Central memory CD8-positive, alpha-beta T cell (primary cell): ENCODE measurements at places on chromosomes 2 and 18.

GRCh38 chr2:44553456-44553855 lies 191.7 kb downstream of the CAMKMT start:
- no peak for DNase-seq

- DNase-seq: no peak
These were observed 49.0 kb downstream of the ACTR2 start for GRCh38 chr2:65276609-65277008.

DNA sequence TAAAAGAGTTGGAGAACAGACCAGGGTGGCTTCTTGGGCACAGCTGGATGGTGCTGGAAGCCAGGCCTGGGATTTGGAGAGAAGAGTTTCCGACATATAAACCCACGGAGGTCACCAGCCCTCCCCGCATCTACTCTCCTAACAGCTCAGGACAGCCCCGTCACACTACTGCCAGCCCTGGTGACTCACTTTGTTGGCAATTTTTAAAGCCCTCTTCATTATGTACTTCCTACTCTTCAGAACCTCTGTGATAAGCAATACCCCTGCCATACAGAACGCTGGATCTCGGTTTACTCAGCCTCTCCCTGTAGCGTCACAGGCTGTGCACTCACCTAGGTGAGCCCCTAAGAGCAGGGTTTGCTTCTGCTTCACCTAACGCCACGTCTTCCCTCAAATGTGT lies 48.1 kb downstream of the ID2 start:
- no peak for DNase-seq

DNA sequence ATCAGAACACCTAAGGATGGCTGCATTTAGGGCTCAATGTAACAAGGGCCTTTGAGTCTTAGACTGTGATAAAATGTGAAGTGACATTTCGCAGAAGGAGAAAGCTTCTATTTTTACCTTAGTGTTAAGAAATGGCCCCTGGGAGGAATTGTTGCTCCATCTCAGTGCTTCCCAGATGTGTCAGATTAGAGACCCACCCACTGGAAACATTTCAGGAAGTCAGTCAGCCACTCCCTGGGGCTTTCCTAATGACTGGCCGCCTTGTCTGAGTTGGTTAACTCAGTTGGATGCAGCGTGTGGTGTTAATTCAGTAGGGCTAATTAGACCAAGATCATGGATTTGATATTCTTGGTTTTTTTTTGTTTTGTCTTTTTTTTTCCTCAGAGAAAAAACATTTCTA lies 355.9 kb downstream of the PIK3C3 start:
- no peak for DNase-seq

DNA sequence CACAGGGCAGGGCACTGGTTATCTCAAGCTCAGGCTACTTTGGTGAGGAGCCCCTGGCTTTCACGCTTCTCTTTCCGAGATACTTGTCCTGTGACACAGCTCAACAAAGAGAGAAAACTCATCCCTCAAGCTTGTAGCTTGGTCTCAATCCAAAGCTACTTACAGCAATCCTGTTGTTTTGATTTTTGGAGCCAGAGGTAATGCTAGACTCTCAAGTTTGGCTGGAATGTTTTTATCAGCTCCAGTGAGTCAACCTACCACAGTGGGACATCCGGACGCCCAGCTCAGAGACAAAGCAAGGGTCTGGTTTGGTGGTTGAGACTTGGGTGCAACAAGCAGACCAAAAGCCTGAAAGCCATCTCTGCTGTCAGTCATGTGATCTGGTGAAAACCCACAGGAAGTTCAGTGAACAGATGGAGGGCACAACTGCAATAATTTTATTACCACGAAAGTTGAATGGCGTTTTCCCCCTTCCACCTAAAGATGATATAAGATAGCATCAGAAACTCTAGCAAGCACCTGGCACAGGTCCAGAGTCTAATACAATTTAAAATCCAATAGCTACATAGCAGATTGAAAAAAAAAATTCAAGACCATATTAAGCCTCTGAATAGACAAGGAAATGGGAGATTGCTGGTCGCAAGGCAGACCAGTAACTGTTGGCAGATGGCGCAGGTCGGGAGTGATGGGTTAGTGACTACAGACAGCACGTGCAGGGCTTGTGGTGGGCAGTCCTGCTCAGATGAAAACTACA lies 102.3 kb upstream of the SMAD7 start:
- peak; percentile 39 for DNase-seq

DNA sequence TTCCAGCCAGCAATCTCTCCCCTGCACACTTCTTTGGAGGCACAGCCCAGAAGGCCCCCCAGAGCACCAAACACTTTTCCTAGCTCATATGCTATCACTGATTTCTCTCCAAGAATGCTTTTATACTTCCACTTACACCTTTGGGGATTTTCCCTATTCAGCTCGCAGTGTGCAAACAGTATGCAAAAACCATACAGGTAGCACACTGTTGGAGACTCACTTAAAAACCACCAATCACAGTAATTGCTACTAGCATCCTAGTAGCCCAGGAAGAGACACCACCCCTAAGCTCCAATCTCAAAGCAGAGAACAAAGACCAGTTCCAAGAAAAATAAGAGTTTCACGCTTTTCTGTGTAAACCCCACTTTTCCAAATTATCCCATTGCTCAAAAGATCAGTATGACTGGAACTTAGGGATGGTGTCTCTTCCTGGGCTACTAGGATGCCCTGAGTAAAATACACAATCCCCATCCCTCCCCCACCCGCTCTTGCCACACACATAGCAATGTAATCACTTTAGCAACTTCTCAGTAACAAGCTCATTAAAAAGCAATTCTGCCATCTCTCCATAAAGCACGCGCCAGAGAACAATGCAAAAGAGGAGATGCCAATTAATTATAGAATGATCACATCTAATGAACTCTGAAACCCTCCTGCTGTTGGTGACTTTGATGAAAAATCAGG lies 43.0 kb downstream of the KLF7 start:
- no peak for DNase-seq

DNA sequence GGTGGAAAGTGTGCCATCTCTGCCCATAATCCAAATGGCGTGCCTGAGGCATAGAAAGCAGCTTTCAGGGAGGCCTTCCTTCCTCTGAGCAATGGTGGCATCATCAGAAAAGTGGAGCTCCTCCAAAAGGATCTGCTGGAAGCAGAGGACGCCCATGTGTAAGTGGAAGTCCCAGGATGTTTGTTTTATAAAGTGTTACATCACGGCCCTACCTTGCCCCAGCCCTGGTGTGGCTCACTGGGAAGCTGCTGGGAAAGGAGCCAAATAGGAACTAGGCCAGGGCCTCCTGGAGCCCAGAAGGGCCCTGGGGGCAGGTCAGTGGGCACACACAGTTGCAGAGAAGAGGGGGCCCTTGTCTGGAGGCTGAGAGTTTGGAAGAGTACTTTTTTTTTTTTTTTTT lies 4.2 kb upstream of the ODC1 start:
- DNase-seq: no peak

- DNase-seq: no peak
These were observed 59.3 kb downstream of the SERTAD2 start for GRCh38 chr2:64594226-64594989.

DNA sequence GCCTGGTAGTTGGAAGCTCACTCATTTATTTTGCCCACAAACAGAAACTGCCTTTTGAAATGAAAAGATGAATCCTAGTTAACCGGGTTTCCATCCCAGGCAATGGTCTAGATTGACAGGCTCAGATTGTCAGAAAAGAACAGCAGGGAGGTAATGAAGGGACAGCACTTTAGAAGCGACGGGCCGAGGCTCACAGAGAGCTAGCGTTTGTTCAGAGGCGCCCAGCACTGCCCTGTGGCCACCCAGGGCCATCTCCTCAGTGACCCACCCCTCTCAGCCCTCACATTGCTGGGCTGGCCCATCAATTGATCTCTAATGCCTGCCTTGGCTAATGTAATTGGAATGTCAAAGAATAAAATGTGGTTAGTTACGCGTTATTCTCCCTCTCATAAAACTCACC lies 304.8 kb downstream of the CDCA7 start:
- DNase-seq: no peak

DNA sequence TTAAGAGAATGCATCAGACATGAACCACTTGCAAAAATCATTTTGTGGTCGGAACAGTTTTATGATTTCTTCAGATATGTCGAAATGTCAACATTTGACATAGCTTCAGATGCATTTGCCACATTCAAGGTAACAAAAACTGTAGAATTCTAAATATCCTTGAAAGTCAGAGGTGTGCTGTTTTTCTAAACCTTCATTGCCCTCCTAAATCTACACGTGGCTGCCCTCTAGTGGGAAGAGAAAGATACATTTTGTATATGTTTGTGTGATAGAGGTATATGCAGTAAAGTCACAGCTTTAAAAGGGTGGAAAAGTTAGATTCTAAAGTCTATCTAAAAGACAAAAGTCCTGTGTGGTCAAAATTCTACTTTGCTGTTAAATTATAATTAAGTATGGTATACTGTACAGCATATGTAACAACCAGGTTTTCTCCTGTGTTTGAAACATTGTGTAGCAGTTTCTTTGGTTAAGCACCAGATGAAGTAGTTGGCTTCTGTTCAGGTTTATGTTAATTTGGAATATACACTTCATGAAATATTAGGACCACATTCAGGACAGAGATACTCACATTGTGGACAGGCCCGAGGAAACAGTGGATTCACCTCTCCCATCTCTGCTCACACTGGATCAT lies 65.9 kb upstream of the ITM2C start:
- DNase-seq: no peak
